ENCODE measurements at places on chromosomes 5 and 9.

- no peak for DNase-seq
Observed at GRCh38 chr5:67515020-67515689, 318.6 kb upstream of the CD180 start.

GRCh38 chr9:117825609-117826347 is 121.6 kb downstream of the TLR4 start:
- peak; percentile 1 for DNase-seq

GRCh38 chr9:92764381-92764987 is at the start of gene BICD2:
Gene BICD2 (minus strand): TSS chr9:92764833. CDS start chr9:92764744, 89 bp downstream.
- DNase-seq, result no peak

GRCh38 chr9:15764131-15764530 is 211.3 kb downstream of the CCDC171 start:
- no peak for DNase-seq

- no peak for DNase-seq
Observed at GRCh38 chr5:137365126-137365865, 133.8 kb downstream of the SPOCK1 start.

DNA sequence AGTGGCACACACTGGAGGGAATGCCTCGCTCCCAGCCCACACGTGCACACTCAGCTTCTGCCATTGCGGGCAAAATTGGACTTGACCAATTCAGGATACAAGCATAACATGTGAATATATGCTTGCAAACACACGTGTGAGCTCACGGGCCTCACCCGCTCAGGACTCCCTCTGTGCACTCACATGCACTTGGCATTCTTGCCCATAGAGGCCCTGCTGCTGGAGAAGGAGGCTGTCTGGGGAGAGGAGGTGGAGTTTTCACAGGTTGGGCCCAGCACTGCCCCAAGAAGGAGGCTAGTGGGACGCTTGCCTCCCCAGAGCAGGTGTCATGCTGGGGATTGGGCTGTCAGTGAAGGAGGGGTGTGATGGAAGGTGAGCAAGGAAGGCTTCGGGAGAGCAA is 1.7 kb downstream of the MYMK start:
- DNase-seq, result no peak

GRCh38 chr9:136378170-136379002 is 4.9 kb upstream of the CARD9 start:
- no peak for DNase-seq

DNA sequence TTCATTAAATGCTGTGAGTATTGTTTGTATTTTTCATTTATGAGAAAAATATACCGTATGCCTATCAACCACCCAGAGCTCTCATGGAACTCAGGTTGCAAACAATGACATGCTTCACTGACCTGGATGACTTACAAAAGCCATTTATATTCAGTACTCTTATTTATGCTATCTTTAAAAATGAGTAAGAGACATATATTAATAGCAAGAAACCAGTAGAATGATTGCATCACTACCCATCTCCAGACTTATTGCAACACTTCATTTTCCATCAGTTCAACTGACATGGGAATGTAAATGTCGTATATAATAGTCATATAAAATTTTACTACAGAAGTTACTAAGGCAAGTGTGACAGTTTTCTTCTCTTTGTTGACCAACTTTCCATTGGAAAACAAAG is 69.1 kb downstream of the OTP start:
- DNase-seq, result no peak

DNA sequence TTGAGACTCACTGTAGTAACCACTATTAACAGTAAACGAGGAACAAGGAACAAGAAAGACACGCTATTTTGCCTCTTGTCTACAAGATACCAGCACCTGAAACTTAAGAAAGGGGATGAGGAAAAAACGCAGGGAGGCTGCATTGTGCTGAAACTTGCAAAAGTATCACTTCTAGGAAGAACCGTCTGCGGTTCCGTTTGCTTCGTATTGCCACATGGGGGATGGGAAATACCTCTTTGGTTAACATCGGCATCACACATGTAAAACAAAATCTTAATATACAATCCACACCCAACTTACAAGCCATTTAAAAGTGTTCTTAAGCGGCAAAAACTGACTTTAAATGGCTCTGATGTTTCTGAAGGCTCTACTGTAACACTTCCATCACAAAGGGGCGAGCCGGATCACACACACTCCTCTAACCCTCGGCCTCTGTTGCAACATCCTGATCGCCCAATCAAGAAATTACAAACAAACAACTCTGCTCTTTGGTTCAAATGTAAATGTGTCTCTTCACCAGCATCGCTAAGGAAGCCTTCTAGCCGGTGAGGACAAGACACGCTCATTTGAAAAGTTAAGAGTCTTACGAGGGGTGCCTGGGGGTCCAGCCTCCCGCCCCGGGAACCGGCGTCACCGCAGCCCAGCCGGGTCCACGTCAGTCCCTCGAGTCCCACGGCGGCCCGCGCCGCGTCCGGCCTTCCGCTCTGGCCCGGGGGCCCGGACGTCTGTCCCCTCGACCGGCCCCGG is 621 bp downstream of the SEC16A start:
- peak; percentile 7 for DNase-seq

GRCh38 chr5:31459594-31459993 is 72.3 kb downstream of the DROSHA start:
- DNase-seq, result no peak

DNA sequence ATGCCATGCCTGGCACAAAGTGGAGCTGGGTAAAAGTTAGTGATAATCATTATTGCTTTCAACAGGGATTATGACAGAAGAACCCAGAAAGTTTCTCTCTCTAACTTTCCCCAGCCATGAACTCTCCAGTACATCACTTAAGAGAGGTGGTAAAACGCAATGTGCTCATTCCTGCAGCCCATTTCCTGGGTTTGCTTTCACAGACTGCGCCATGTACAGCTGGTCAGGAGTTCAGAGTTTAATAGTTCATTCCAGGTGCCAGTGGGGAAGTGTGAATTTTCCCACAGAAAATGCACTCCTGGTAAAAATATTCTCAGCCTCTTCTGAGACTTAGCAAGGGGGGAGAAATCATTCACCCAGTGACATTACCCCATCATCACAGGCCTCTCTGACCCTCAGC is 35.5 kb downstream of the ADAM19 start:
- DNase-seq, result no peak

DNA sequence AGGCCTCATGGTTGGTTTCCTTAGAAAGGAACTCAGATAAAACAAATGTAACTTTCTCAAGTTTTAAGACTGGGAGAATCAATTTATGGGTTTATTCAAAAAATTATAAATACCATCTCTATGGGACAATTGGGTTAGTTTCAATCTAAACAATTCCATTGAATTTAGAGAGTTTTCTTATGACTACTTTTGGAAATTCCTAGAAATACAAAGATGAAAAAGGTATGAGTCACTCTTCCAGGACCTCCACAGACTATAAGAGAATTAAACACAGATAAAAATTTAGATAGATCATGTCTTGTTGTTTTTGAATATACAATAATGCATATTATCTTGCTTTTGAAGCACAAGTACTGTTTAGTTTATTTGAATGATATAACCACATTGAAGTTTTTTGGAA is 188.7 kb downstream of the CHSY3 start:
- DNase-seq, result no peak

- no peak for DNase-seq
Observed at GRCh38 chr5:107812570-107813141, 141.9 kb upstream of the EFNA5 start.

- no peak for DNase-seq
Observed at GRCh38 chr9:101587332-101588043, 7.3 kb downstream of the PPP3R2 start.

DNA sequence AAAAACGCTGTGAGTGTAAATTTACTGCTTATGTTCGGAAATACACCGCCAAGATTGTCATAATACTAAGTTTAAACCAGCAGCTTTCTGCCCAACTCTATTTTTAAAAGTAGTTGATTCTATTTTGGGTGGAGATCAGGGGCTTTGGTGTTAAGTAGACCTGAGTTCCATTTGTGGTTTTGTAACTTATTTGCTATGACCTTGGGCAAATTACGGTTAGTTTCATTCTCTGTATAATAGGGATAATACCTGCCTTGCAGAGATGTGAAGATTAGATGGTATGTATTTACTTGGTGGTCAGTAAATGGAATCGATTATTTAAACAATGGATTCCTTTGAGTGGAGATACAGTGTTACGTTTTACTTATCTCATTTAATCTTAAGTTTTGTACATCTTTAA is 1.6 kb downstream of the RAD23B start:
- no peak for DNase-seq

- no peak for DNase-seq
Observed at GRCh38 chr9:94511955-94512265, 43.0 kb upstream of the PCAT7 start.

GRCh38 chr5:103216137-103216536 is 42.4 kb upstream of the MACIR start:
- no peak for DNase-seq

DNA sequence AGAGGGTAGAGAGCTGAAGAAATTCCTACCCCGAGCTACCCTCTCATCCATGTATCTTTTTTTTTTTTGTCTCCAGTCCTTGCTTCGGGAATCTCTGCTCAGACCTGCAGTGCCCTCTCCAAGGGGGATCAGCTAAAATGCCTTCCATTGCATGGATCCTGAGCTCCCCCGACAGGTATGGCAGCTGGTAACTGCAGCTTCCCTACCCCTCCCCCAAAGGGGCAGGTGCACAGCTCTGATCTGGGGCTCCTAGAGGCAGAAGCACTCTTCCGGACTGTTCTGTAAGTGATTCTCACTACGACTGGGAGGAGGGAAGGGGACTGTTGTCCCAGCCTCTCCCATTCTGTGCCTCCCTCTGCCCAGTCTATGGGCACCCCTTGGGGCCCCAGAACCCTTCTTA is 169.6 kb downstream of the MELK start:
- no peak for DNase-seq

DNA sequence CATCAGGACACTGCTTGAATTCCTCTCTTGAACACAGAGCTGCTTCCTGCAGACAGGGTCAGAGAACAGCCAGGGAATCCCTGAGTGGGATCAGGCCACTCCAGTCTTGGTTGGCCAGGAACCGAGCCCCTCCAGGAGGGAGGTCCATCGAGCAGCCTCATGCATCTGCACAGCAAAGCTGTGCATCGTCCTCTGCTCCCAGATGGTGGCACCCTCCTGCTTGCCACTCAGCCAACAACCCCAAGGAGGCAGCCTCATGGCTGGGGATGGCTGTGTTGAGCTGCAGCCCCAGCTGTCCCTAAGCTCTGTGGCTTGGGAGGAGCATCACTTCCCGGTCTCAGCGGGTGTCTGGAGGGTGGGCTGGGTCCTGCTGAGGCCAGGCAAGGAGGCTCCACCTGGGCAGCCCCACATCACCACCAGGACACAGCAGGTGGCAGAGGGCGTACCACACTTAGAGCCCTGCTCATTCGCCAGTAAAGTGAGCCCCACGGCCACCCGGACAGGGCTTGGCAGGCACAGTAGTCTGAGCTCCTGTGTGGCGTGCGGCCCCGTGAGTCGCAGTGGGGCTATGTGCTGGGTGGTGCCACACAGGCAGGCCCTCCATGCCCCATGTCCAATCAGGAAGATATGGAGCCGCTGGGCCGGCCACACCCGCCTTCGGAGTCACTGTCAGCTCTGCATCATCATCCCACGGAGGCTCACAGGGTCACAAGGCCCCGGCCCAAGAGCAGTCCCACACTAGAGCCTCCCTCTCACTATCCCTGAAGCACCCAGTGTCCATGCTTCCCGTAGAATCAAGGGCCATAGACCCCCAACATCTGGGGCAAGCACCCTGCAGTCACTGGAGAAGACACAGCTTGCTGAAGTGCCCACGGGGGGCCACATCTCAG is 11.9 kb downstream of the LPCAT1 start:
- DNase-seq, result no peak

GRCh38 chr5:488241-488640 is 36.0 kb downstream of the SLC9A3 start:
- DNase-seq, result no peak

DNA sequence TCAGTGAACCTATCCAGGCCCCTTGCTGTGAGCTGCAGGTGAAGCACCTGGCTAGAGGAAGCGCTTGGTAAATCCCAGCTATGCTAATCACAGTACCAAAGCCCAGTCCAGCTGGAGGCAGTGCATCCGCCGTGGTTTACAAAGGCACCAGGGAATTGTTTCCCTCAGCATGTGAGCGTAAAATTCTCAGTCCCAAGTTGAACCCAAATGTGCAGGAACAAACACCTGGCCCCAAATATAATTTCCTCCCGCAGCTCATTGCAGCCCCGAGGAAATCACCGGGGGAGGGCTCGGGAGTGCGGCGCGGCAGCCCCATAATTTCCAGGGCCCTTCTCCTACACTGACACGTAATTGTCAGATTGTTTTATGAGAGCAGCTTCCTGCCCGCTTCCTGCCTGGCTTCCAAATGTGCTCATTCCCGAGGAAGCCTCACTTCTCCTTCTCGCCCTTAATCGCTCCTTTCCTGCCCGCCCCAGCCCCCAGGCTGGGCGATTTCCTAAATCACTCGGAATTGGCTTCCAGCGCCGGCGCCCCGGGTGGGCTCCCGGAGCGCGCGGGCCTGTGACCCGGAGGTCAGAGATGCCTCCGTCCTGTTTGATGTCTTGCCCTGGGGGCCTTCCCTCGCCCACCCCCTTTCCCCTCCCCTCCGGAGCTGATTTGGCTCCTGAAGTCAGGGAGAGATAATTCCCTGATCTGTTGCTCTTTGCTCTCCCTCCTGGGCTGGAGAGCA is 134.4 kb downstream of the FGF1 start:
- no peak for DNase-seq

DNA sequence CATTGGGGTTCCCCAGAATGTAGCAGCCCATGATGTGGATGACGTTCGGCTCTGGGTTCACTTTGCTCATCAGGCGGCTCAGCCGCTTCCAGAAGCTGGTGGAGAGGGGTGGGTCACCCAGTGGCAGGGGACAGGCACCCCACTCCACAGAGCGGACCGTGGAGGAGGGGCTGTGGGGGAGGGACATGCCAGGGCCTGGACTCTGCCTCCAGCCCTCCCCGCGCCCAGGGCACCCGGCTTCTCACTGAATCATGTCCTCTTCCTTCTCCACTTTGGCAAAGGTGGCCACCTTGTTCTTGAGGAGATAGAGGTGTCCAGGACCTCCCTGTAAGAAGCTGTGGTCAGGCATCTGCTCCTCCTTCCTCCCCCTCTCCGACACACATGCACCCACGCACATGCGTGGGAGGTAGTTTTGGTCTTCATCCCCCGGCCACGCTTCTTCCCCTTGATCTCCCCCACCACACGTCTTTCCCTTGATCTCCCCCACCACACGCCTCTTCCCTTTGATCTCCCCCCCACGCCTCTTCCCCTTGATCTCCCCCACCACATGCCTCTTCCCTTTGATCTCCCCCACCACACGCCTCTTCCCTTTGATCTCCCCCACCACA is 8.9 kb upstream of the ENTPD8 start:
- DNase-seq, result peak; percentile 55

DNA sequence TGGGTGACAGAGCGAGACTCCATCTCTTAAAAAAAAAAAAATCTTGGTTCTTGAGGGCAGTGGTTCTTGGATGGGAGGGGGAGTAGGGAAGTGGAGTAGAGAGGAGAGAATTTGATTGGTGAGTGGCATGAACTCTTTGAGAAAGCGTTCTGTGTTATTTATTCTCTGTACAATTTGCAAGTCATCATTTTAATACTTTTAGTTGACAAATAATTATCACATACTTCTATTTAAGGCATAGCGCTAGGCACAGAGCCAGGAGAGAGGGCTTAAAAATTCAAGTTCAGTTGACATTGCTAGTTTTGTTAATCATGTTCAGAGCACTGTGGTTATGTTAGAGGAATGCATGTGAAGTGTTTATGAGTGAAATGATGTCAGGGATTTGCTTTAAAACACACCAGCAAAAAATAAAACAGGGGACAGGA is 24.6 kb downstream of the HSDL2 start:
- no peak for DNase-seq

GRCh38 chr5:112276991-112277390 is 142.1 kb downstream of the EPB41L4A start:
- no peak for DNase-seq
